ENCODE measurements at places on chromosomes 1 and 21.

- no peak for DNase-seq
These were observed 118.1 kb downstream of the PGBD5 start for GRCh38 chr1:230308039-230308438.

- no peak for DNase-seq
These were observed 147.4 kb downstream of the OLFM3 start for GRCh38 chr1:101849356-101849755.

DNA sequence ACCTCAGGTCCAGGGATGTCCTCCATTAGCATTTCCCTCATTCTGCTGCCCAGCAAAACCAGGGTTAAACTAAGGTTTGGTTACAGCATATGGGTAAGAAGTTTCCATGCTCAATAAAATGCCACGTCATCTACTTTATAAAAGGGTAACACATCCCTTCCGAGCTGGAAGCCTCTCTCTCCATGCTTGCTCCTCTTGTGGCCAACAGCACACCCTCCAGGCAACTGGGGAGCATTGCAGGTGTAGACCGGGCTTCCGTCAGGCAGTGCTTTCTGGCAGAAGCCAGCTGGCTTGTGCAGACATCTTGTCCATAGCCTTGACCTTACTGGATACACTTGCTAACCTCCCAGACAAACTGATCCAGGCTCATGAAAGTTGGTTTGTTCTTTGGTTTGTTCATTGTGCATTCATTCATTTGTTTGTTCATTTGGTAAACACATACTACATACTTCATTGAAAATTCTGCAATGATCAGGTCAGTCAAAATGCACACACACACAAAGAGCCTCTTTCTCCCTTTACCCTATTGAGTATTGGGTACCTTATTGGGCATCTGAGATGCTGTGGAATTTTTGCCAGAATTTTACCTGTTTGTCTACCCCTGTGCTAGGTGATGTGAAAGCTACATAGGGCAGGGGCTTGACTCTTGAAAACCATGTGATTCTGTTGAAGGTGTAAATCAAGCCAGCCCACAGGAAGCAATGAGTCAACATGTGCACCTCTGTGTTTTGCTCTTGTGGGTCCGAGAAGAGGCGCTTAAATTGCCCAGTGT lies 422.8 kb downstream of the CAMTA1 start:
- DNase-seq = no peak

GRCh38 chr1:110286564-110286963 lies 52.6 kb upstream of the RBM15 start:
- no peak for DNase-seq

DNA sequence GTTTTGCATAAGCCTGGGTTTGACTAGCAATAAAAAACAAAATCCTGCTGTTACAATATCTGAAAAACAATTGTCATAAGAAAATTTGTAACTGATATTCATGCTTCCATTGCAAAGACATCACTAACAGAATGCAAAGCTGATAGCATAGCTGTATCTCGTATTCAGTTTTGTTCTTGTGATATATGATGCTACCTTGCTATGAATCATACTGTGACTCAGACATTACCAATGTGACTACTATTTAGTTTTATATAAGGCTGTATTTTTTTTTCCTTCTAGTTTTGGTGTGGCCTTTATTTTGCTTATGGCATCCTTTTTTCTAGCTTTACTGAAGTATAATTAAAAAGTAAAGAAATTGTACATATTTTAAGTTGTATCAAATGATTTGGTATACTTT lies 1381.8 kb downstream of the MRPL39 start:
- no peak for DNase-seq

DNA sequence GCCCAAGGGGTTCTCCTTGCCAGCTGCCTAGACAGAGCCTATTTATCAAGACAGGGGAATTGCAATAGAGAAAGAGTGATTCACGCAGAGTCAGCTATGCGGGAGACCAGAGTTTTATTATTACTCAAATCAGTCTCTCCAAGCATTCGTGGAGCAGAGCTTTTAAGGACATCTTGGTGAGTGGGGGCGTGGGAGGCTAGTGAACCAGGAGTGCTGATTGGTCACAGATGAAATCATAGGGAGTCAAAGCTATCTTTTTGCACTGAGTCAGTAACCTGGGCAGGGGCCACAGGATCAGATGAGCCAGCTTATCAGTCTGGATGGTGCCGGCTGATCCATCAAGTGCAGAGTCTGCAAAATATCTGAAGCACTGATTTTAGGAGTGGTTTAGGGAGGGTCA lies 64.8 kb upstream of the MRPS6 start:
- DNase-seq = peak; percentile 22

- no peak for DNase-seq
These were observed 56.1 kb downstream of the SMYD2 start for GRCh38 chr1:214337015-214337414.

DNA sequence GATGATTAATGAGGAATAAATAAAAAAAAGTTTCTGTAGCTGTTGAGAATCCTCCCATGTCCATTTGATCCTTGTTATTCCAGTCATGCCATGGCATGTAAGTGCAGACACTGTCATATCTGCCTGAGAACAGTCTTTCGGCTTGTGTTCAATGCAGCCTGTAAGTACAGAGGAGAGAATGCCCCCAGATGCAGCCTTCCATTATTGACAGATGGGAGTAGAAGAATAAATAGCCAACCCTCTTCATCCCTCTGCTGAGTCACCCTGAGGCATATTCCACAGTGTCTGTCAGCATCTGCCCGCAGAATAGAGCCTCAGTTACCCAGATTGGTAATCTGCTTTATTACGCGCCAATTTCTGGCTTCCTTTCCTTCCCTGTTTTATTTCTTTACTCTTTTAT lies 139.4 kb downstream of the LRRC7 start:
- DNase-seq = no peak

All from activated naive CD4-positive, alpha-beta T cell treated with anti-CD3 and anti-CD28 coated beads, Interleukin-2, amount 50 U/mL, for 16 hours (primary cell).